Stimulated activated CD4-positive, alpha-beta T cell treated with anti-CD3 and anti-CD28 coated beads, Interleukin-4, amount 100 ng/mL, for 24 hours (primary cell): ENCODE measurements at places on chromosomes 1 and 21.

- DNase-seq = no peak
Measured at GRCh38 chr1:155648207-155649147, 38.5 kb downstream of the MSTO1 start.

GRCh38 chr1:185478877-185479276, 161.8 kb upstream of the IVNS1ABP start:
- DNase-seq = no peak

- no peak for DNase-seq
Measured at GRCh38 chr1:197737916-197738315, 37.4 kb downstream of the DENND1B start.

- DNase-seq = no peak
Measured at GRCh38 chr1:197577580-197577979, 197.7 kb downstream of the DENND1B start.

DNA sequence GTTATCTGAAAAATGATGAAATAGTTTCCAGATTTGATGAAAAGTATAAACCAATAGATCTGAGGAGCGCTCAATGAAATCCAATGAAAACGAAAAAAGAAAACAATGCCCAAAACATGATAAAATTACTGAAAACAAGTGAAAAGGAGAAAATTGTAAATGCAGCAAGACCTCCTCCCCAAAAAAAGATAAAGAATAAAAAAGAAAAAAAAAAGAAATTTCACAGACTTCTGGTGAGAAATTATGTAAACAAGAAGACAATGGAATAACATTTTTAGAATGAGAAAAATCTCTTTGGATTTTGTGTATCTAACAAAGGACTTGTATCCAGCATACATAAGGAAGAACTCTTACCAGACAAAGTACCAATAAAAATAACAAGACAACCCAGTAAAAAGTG, 134.2 kb downstream of the DNAH14 start:
- no peak for DNase-seq

- no peak for DNase-seq
Measured at GRCh38 chr1:40266786-40267535, 8.9 kb downstream of the ZMPSTE24 start.

GRCh38 chr21:34367320-34367935, 3.6 kb downstream of the KCNE2 start:
- DNase-seq = peak; percentile 46

- no peak for DNase-seq
Measured at GRCh38 chr1:191892716-191893115, 265.5 kb upstream of the RGS18 start.

GRCh38 chr1:95216292-95216990, 17.6 kb upstream of the RWDD3 start:
- DNase-seq = no peak

- DNase-seq = no peak
Measured at GRCh38 chr1:162285149-162285561, 91.5 kb downstream of the SPATA46 start.

GRCh38 chr1:84350104-84350503, 48.2 kb upstream of the DNASE2B start:
- no peak for DNase-seq

DNA sequence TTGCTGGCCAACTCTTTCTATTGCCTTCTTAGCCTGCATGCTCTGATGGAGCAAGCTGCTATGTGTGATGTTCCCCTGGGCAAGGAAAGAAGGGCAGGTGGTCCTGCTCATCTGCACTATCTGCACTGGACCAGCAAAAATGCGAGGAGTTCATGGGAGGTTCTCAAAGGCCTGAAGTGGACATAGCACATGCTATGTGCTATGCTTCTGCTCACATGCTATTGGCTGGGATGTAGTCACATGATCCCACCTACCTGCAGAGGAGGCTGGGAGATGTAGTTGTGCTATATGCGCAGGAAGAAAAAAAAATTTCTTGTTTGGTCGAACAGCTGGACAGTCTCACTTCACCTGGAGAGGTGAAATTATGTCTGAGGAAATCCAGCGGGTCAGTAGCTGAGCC, 587.7 kb downstream of the MATN1 start:
- DNase-seq = no peak

GRCh38 chr1:159854693-159855192, 7.7 kb downstream of the VSIG8 start:
- peak; percentile 75 for DNase-seq

GRCh38 chr1:14599183-14599791, 802 bp downstream of the KAZN start:
- DNase-seq = no peak

GRCh38 chr1:223837687-223838086, 8.1 kb downstream of the TP53BP2 start:
- no peak for DNase-seq

- DNase-seq = no peak
Measured at GRCh38 chr1:104238991-104239390, 489.3 kb downstream of the AMY1C start.

- DNase-seq = no peak
Measured at GRCh38 chr1:116075990-116076389, 35.2 kb upstream of the MAB21L3 start.

DNA sequence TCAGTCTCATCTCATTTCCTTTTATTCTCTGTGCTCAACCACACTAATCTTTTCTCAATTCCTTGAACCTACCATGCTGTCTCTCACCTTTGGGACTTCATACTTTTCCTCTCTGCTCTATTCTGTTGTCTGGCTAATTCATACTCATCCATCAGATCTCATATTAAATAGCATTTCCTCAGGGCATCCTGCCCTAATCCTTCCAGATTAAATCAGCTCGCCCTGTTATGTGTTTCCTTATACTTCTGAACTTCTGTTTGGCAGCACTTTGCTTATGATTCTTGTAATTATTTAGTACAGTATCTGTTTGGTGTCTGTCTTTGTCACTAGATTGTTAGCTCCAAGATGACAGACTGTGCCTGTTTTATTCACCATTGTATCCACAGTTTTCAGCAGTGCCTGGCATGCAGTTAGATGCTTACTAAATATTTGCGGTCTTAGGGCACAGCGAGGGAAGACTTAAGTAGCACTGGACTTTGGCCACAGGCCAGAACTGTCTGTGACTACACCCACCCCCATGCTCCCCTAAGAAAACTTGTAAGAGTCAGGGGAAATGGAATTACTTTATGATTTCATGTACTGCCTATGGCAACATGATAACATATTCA, 9.9 kb upstream of the CAP1 start:
- DNase-seq = no peak

DNA sequence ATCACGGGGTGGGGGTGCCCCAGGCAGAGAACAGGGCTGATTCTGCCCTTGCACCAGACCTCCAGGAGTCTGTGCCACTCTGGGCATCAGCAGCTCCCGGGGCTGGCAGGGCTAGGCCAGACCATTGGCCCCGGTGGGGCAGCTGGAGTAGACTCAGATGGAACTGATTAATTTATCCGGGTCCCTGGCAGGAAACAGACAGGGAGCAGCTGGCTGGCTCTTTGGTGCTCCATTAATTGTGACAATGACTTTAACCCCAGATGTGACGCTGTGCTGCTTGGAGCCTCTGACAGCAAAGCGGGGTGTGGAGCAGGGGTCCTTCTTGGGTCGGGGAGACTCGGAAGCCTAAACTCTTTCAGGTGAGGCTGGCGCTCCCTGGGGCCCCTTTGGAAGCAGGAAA, 9.5 kb downstream of the EPHA8 start:
- no peak for DNase-seq

DNA sequence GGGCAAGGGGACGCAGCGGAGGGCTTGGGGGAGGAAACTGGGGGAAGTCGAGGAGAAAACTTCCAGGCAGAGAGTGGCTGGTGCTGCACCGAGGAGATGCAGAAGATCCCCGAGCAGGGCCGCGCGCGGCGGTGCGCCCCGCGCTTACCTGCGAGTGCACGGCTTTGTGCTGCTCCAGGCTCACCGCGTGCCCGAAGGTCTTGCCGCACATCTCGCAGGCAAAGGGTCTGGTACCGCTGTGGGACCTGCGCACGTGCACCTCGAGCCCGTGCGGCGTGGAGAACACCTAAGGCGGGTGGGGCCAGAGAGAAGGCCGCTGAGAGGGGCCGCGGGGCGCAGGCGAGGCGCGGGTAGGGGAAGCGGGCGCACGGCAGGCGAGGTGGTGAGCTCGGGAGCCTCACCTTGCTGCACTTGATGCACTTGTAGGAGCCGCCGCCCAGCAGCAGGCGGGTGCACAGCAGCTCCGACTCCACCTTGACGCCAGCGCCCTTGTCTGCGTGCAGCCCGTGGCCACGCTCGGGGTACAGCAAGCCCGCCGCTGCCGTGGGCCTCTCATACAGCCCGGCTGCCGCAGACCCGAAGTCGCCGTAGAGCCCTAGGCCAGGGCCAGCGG, 6.4 kb downstream of the GFI1 start:
- no peak for DNase-seq

GRCh38 chr1:108685529-108685928, 6.6 kb upstream of the PRPF38B start:
- DNase-seq = no peak

- DNase-seq = peak; percentile 38
Measured at GRCh38 chr1:110011527-110012041, 22.8 kb upstream of the STRIP1 start.

- no peak for DNase-seq
Measured at GRCh38 chr1:156815307-156815826, 1.3 kb downstream of the SH2D2A start.

- no peak for DNase-seq
Measured at GRCh38 chr1:50981741-50982140, 11.7 kb downstream of the CDKN2C start.

- DNase-seq = no peak
Measured at GRCh38 chr1:25050165-25050564, 120.1 kb upstream of the RUNX3 start.

GRCh38 chr1:202654079-202654478, 56.2 kb downstream of the SYT2 start:
- no peak for DNase-seq

DNA sequence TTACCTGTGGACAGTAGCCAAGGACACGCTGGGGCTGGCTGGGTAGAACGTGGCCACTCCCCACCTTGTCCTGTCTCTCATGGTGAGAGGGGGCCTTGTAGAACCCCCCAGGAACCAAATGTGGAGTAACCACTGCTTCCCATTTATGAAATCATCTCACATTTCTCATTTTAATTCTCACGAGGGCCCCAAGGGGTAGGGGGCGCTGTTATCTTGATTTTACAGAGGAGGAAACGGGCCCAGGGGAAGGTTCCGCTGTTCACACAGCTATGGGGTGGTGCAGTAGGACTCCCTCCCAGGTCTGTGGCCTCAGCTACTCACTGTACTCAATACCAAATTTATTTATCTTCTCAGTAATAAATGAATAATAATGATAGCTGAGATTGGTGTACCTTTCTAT, 5.5 kb downstream of the SMPDL3B start:
- peak; percentile 79 for DNase-seq

GRCh38 chr1:23116921-23117699, 51.5 kb downstream of the LUZP1 start:
- no peak for DNase-seq

DNA sequence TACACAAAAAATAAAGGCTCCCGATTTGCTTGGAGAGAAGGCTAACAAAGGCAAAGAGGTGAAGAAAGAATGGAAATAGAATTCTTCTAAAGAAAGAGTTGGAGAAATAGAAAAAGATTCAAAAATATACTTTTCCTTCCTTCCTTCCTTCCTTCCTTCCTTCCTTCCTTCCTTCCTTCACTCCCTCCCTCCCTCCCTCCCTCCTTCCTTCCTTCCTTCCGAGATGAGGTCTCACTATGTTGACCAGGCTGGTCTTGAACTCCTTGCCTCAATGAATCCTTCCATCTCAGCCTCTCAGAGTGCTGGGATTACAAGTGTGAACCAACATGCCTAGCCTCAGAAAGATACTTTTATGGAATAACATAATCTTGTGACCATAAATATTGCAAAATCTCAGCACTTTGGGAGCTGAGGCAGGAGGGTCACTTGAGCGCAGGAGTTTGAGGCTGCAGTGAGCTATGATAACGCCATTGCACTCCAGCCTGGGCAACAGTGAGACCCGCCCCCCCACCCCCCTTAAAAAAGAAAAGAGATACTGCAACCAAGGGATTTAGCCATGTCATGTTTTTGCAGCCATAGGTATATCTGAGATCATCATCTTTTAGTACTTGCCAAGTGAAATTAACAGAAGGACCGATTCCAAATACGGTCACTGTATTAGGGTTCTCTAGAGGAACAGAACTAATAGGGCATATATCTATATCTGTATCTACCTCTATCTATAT, 1.0 kb upstream of the HJV start:
- no peak for DNase-seq

- no peak for DNase-seq
Measured at GRCh38 chr1:145887631-145888030, 2.0 kb upstream of the ANKRD35 start.

DNA sequence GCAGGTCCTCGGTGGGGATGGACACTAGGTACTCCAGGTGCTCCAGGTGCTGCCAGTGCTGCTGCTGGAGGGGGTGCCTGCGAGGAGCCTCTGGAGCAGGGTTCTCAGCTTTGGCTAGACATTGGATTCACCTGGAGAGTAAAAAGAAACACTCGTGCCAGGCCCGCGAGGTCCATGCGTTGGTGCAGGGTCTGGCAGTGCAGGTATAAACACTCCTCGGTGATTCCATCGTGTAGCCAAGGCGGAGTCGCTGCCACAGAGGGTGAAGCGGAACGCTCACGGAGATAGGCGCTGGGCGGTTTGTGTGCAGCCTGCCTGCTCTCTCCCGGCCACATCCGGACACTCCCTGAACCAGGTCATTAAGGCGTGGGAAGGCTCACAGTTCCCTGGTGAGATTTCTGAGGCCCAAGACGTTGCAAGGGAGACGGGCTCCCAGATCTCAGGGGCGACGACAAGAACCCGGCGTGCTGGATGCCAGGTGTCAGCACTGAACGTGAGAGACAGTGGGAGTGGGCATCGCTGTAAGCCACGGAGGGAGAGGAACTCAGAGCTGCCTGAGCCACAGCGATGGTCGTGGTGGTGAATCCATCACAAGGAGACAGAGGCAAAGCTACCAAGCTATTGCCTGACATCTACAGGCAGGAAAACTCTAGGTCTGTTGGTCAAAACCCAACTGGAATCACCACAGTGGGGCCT, 17.2 kb upstream of the SUMO3 start:
- no peak for DNase-seq
